Mesenchymal stem cell (in vitro differentiated cells and primary cell): ENCODE measurements at places on chromosomes 4 and X.

GRCh38 chrX:101617211-101618191, at the start of gene ARMCX6:
Gene ARMCX6 (minus strand): TSS chrX:101618000. CDS start chrX:101616620, 1,380 bp downstream.
- DNase-seq = peak; percentile 85

DNA sequence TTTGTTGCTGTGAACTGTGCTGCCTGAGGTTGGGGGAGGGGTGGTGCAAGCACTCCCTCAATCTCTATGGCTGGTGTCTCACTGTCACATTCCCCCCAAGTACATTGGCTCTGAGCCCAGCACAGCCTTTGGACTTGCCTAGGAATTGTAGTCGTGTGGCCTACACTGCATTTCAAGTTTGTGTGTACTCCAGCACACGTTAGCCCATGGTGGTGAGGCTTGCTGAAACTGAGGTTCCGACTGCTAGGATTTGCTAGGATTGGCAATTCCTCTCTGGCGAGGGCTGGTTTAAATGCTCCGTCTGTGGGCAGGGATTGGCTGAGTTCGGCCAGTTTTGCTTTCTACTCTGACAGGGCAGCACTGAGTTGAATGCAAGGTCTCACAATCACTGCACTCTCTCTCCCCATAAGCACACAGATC, 121.7 kb upstream of the CXXC4 start:
- DNase-seq = peak; percentile 8

DNA sequence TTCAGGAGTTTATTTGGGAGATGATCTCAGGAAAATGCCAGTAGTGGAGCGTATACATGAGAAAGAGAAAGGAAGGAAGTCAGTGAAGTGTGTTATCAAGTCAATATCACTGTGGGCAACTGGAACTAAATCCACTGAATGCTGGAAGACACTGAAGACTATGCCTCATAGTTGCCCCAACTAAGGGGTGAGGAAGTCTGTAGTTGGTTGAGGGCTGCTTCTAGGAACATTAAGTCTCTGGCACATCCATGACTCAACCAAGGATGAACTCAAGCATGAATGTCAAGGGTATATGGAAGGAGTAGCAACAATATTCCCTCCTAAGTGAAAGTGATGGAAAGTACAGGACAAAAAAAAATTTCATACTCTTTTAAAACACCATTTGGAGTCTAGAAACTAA, 167.9 kb downstream of the MAGEB17 start:
- DNase-seq = no peak

- DNase-seq = no peak
Observed at GRCh38 chr4:90718931-90719330, 591.7 kb downstream of the CCSER1 start.

GRCh38 chrX:153414856-153415510, 3.7 kb downstream of the ZFP92 start:
- peak; percentile 46 for DNase-seq

DNA sequence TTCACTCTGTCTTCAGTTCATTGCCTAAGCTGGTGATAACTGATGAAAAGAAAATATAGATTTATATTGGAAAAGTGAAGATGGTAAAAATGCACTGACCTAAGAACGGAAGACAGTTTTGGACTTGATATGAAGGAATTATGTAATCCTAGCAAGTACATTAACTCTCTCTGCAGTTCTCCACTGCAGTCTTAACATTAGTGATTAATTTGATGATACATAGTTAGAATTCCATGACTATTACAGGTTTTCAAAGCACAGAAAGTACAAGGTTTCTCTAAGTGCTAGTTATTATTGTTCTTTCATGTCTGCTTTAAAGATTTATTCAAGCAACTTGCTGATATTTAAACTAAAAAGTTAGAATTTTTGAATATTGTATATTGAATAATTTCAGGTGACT, 1591.7 kb upstream of the ADGRL3 start:
- no peak for DNase-seq

- DNase-seq = peak; percentile 55
Observed at GRCh38 chr4:85837439-85837733, 362.4 kb downstream of the ARHGAP24 start.

DNA sequence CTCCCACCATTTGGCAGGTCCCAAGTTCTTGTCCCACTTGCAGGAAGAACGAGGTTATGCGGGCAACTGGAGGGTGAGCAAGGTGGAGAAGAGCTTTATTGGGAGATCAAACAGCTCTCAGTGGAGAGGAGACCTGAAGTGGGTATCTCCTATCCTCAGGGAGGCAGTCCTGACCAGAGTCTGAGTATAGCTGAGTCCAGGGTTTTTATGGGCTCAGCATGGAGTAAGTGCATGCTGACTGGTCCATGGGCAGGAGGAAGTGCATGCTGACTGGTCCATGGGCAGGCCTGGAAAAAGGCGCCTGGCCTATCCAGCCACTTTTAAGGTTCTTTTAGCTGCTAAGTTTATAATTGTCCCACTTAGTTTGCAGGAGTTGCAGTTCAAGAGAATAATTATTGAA, 7.4 kb upstream of the HNRNPD start:
- no peak for DNase-seq

GRCh38 chr4:156439576-156440200, 486.0 kb upstream of the CTSO start:
- no peak for DNase-seq

DNA sequence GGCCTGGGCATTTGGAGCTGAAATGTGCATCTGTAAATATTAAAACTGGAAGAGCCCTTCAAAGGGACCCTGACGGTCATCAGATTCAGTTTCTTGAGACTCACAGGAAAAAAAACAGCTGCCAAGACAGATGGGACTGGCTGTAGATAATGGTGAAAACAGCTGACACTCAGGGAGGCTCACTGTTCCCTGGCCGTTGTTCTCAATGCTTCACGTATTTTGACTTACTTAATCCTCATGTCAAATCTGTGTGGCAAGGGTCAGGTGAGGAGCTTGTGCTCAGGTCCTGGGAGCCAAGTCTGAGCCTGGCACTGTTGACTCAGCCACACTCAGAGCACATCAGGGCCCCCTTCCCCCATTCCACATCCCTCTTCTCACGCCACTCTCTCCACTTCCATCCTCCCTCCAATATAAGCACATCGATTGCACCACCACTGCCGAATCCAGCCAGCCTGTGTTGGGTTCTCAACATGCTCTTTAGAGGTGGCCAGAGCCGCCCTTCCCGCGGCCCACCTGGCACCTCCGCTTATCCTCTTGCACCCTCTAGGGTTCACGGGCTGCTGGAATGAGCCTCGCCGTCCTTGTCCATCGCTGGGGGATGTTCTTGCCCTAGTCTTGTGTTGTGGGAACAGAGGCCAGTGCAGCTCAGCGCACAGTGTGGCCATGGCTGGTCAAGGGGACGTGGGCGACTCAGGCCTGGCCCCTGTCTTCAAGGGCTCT, 40.1 kb downstream of the EVC start:
- DNase-seq = peak; percentile 92

GRCh38 chrX:10507876-10508275, 112.5 kb downstream of the MID1 start:
- DNase-seq = no peak

DNA sequence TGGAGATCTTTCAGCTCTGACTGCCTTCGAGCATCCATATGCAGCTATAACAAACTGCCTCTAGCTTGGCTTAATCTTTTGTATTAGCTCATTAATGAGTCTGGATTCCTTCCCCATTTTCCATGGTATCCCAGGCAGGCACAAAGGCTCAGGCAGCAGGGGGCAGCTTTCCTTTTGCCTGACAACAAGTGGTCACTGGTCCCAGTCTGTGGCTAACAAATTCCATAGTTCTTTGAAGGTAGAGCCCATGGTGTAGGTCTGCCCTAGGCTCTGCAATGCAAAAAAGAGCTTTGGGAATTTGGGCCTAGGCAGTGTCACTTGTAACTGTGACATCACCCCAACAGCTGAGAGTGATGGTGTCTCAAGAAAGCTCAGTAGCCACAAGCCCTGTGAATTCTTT, 234.4 kb upstream of the GPC4 start:
- no peak for DNase-seq

DNA sequence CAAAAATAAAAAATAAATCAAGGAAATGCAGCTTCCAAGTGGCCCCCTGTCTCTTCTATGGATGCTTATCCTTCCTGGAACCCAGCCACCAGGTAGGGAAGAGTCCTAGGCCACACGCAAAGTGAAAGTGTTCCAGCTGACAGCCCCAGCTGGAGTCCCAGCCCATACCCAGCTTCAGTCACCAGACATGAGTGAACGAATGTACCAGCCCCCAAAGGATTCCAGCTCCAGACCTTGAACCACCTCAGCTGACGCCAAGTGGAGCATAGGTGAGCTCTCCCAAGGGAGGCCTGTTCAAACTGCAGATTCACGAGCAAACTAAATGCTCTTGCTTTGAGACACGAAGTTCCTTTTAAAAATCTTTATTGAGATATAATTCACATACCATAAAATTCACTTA, 62.0 kb downstream of the BCOR start:
- no peak for DNase-seq

DNA sequence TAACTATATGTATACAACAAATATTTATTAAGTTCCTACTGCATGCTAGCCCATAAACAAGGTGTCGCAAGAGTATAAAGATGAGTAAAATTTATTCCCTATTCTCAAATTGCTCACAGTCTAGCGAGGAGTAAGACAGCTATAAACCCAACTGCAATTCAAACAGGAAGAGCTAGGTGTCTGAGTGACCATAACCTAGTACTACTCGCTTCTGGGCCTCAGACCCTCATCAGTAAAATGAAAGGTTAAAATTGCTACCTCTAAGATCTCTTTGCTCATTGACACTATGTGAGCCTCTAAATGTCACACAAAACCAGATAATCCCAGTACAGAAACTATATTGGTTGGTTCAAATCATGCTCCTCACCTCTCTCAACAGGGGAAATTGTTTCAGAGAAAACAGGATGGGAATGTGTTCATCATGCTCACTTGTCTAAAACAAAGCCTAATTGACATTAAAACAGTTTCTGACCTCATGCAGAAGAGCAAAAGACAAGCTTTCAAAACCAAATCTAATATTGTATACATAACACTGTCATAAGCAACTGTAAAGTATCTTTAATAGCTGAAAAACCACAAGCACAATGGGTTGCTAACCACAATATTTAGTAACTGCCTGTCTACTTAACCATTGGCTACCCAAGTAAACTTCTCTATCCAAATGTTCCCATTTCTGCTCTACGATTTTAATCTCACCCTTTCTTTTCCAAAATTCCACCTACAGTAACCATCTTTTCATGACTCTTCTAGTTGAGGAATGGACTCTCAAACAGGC, 264.6 kb upstream of the FMR1 start:
- DNase-seq = no peak

- no peak for DNase-seq
Observed at GRCh38 chrX:20383477-20383876, 116.8 kb upstream of the RPS6KA3 start.

DNA sequence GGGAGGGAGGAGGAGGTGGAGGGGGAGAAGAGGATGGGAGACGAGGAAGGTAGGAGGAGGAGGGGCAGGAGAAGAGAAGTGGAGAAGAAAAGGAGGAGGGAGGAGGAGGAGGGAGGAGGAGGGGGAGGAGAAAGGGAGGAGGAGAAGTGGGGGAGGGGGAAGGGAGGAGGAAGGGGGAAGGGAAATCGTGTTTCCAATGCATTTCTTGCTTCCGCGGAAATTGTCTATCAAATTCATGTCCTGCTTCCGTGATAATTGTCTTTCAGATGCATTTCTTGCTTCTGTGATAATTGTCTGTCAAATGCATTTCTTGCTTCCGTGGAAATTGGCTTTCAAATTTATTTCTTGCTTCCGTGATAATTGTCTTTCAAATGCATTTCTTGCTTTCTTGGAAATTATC, 43.3 kb downstream of the CRLF2 start:
- no peak for DNase-seq

DNA sequence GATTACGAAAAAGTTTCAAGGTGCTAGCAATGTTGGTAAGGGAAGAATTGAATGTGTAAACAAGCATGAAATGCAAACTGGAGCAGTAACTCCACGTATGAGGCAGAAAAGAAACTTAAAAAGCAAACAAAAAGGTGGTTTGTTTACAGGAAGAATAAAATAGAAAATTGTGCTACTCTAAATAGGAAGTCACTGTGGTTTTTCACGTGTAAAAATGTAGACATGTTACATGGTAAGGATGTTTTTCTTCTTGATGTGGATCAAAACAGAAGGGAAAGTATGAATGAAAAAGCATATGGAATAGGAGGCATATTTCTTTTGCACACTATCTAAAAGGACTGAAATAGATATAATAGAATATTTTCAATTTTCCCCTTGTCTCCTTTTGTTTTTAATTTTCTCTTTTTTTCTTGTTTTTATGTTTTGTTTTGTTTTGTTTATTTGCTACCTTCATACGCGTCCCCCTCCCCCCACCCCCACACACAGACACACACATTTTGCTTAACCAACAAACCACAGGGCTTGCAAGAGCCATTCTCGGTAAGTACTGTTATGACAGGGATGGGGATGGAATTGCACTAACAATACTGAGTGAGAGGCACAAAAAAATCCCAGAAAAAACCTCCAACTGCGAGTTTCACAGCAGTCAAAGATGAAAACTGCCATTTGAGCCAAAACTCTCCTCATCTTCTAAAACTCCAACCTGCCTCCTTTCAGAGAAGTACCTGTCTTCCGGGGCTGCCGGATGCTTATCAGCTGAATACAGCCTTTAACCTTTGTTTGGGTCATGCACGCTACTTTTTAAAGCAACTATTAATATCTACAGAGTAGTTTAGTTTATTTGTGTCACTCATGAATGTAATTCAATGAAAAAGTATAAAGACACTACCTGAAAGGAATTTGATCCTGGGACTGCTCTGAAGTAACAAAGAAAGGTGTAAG, 135.8 kb downstream of the IL15 start:
- DNase-seq = no peak

GRCh38 chr4:172772781-172773180, 395.8 kb upstream of the GALNT7 start:
- DNase-seq = no peak

GRCh38 chr4:2095236-2096072, 36.3 kb downstream of the NAT8L start:
- no peak for DNase-seq

GRCh38 chrX:135389243-135389642, 32.5 kb upstream of the SMIM10L2A start:
- no peak for DNase-seq

DNA sequence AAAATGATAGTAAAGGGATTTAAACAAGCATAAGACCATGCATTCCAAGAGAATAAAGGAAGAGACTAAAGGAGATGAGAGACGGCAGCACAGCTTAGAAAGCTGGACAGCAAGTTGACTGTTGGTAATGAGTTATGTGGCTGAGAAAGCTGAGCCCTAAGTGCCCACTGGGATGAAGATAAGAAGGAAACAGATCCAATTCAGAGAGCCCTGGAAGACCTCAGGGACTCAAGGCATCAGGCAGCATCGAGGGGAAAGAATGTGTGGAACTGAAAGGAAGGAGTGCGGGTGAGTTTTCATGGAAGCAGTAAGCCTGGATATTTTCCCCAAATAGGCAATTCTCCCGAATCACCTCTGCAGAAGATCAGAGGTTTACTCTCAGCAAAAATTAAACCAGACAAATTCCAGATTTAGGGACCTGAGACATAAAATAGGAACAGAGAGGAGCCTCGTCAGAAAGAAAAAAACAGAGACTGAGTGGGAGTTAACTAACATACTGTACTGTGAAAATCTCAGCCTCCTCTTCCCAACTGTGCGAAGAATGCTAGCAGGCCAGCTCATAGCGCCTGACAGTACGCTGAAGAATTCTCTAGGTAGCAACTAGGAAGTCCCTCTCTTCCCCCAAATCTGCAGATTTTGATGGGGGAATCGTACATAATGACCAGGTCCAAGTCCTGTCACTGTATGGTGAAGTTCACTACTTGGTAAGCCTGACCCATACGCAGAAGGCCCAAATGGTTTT, 187.7 kb upstream of the TAPT1 start:
- DNase-seq = no peak
